ENCODE measurements at places on chromosomes 3 and 15. TPM values are rescaled to one million over a fixed set of nuclear protein-coding genes. Genes with fewer than 3 reads are reported as not detected.

The CHRNA7 gene
- total RNA-seq, result 4.2 TPM

The C15orf62 gene
- total RNA-seq, result 0.07 TPM

The CCR4 gene
- total RNA-seq, result 0.03 TPM

The UROC1 gene
- not detected for total RNA-seq

The KCNMB3 gene
- total RNA-seq, result 1.7 TPM

The SCG5 gene
- total RNA-seq, result 2.4 TPM

The CHDH gene
- 1.9 TPM for total RNA-seq

The ERICH6 gene
- total RNA-seq, result not detected

The NTRK3 gene
- 21.9 TPM for total RNA-seq

The LXN gene
- total RNA-seq, result 69.2 TPM

The ROPN1 gene
- not detected for total RNA-seq

The MCTP2 gene
- total RNA-seq, result not detected

The PATL2 gene
- total RNA-seq, result 0.24 TPM

The PLA2G4F gene
- total RNA-seq, result not detected

The ECE2 gene
- not detected for total RNA-seq

The TERC gene
- 0.35 TPM for total RNA-seq

The PLS1 gene
- 11.8 TPM for total RNA-seq

The ZCWPW2 gene
- 0.11 TPM for total RNA-seq

The IL17RB gene
- total RNA-seq, result 1.1 TPM

The SEMA7A gene
- total RNA-seq, result 2.3 TPM

The SERINC4 gene
- total RNA-seq, result 0.08 TPM

The GPR87 gene
- total RNA-seq, result 1.7 TPM

The RFC4 gene
- 45.9 TPM for total RNA-seq

The GRIP2 gene
- 1.9 TPM for total RNA-seq

The TMC3 gene
- not detected for total RNA-seq

The PRR20G gene
- 0.19 TPM for total RNA-seq

The CKMT1B gene
- total RNA-seq, result 3.8 TPM

The IRAK2 gene
- 26.4 TPM for total RNA-seq

The SELENOT gene
- total RNA-seq, result 98.6 TPM

The TRPM1 gene
- total RNA-seq, result not detected

The MESP2 gene
- total RNA-seq, result 0.54 TPM

The EFCAB12 gene
- 0.45 TPM for total RNA-seq

The GRAMD2A gene
- total RNA-seq, result not detected

The NR1I2 gene
- not detected for total RNA-seq

The CCR5 gene
- total RNA-seq, result not detected

All from A549 treated with CORT108297 at 1 μM for 4 hours (cell line).